NCI-H1930 (cell line): ENCODE measurements at places on chromosomes 4 and X.

GRCh38 chrX:153444333-153445011 is 1.4 kb downstream of the TREX2 start:
- DNase-seq, result no peak

DNA sequence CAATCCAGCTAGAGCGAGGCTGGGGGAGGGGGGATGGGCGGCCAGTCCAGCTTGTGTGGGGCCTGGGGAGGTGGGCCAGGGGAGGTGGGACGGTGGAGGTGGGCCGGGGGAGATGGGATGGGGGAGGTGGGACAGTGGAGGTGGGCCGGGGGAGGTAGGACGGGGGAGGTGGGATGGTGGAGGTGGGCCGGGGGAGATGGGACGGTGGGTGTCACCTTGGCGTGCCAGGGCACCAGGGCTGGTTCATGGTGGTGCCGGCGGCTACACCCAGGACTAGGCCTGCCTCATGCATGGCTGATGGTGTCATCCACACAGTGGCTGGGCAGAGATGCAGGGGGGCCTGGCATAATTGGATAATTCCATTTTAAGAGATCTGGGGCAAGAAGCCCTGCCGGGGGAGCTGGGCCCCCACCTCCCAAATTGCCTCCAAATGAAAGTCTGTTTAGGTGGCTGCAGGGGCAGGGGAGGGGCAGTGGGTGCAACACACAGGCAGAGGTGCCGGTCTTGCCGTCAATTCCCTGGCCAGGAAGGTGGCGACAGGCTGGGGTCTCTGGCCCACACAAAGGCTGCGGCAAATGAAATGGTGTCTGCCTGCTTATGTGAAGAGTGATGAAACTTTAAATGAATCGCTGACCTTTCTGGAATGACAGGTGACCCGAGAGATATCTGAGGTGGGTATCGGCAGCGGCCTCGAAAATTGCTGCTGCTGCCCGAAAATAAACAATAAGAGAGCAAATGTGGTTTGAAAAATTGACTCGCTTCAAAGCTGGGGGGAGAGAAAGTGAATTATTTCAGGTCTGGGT is 82.1 kb downstream of the FAM53A start:
- DNase-seq, result no peak

- DNase-seq, result no peak
These were observed 62.3 kb downstream of the RTL9 start for GRCh38 chrX:110420771-110421499.

DNA sequence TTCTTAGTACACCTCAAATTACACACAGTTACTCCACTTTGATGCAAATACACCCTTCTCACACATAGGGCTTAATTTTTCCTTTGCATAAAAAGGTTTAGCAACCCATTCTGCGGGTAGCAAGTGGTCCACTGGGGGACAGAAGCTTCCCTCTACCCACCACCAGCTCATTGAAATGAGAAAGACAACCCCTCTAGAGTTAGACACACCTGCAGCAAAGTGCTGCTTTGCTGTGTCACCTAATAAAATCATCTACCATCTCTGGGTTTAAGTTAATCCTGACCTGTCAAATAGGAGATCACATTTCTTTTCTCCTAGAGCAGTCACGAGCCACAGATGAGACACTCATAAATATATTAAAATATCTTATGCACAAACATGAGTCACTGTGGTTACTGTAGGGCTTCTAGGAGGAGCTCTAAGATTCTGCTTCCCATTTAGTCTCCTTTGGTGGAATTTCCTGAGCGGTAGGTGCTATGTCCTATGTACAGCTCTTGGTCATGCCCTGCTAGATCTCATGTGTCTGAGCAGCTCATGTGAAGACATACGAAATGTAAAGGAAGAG is 11.9 kb downstream of the BMX start:
- DNase-seq, result no peak

DNA sequence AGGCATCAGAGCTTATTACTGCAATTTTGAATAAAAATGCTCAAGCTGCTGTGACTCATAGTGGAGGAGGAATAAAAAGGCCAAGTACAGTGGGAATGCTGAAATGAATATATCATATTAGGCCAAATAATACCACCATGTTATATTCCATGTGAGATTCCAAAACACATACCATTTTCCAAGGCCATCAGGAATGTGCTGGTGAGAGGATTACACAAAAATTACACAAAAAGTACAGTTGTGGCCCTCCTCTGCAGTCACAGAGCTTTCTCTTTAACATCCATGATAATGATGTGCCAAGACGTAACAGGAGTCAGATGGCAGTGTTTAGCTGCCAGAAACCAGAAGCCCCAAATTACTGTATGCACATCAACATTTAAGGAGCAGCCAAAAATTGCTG is 153.5 kb downstream of the PCDH18 start:
- no peak for DNase-seq

DNA sequence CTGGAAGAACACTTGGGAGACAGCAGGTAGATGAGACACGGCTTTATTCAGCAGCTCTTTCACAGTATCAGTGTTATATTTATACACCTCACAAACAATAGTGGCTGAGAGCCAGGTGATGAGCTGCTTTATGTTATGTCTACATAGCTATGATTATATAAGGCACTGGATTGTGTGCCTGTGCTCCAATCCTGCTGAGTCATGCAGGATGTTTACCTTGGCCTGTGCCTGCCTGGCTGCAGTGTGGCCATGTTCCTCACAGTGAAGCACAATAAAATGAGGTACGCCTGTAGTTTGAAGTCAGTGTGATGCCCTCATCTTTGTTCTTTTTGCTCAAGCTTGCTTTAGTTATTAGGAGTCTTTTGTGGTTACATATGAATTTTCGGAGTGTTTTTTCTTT is 31.3 kb downstream of the CXCL13 start:
- no peak for DNase-seq

GRCh38 chr4:109238746-109239145 is 63.7 kb downstream of the COL25A1 start:
- DNase-seq, result no peak

- no peak for DNase-seq
These were observed 337.9 kb downstream of the PPP3CA start for GRCh38 chr4:101009471-101009870.

GRCh38 chr4:22668301-22668700 is 24.4 kb upstream of the GBA3 start:
- DNase-seq, result no peak

GRCh38 chr4:70515367-70516250 is 2.8 kb upstream of the AMTN start:
- no peak for DNase-seq

DNA sequence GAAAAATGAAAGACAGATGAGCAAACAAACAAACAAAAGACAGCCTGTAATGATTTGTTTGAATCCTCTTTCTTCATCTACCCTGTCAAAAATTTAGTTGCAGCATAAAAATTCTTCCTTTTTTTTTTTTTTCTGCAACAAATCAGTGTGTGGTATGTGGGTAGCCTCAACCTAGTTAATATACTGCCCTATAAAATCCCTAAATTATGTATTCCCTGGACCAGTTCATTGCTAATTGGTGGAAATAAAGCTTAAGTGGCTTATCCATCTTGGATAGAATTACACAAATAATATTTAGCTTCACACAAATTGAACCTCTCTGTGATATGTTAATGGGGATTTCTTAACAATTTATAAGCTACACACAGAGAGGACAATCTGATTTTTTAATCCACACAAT is 208.4 kb downstream of the NDST4 start:
- no peak for DNase-seq

DNA sequence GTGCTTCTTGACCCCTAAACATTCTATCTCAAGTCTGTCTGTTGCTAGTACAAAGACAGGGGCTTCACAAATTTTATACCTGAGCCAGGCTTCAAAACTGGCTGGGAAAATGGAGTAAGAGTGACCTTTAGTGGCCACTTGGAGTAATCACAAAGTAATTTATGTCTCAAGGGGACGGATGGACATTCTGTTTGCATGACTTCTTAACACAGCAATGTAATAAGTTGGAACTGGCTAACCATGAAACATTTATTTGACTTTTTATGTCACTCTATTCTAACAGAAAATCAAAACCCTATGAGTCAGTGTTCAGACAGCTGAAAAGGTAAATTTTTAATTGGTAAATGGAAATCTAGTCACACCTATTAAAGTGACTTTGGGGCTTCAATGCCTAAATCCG is 600.6 kb downstream of the ANKRD50 start:
- DNase-seq, result peak; percentile 24

- no peak for DNase-seq
These were observed 43.7 kb upstream of the XK start for GRCh38 chrX:37641859-37642258.

GRCh38 chrX:136797787-136798186 is 17.1 kb upstream of the ARHGEF6 start:
- DNase-seq, result no peak

- no peak for DNase-seq
These were observed 199.4 kb upstream of the DDX53 start for GRCh38 chrX:22800360-22800759.

DNA sequence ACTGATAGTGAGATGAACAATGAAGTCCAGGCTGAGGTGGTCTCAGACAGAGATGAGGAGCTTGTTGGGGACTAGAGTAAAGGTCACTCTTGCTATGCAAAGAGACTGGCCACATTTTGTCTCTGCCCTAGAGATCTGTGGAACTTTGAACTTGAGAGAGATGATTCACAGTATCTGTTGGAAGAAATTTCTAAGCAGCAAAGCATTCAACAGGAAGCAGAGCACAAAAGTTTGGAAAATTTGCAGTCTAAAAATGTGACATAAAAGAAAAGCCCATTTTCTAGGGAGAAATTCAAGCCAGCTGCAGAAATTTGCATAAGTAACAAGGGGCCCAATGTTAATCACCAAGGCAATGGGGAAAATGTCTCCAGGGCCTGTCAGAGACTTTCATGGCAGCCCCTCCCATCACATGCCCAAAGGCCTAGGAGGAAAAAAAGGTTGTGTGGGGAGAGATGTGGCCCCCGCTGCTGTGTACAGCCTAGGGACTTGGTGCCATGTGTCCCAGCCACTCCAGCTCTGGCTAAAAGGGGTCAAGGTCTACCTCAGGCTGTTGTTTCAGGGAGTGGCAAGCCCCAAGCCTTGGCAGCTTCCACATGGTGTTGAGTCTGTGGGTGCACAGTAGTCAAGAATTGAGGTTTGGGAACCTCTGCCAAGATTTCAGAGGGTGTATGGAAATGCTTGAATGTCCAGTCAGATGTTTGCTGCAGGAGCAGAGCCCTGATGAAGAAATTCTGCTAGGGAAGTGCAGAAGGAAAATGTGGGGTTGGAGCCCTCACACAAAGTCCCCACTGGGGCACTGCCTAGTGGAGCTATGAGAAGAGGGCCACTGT is 262.8 kb downstream of the DKK2 start:
- DNase-seq, result no peak

- DNase-seq, result peak; percentile 59
These were observed 122.3 kb upstream of the TBL1X start for GRCh38 chrX:9342561-9343051.
